ENCODE measurements at places on chromosomes 16 and 17.
A peak's percentile ranks its signal among the peaks of the same experiment; 100 is the strongest.

- DNase-seq, result no peak
Observed at GRCh38 chr17:79948945-79949655, 86.6 kb downstream of the TBC1D16 start.

- DNase-seq, result peak; percentile 23
Observed at GRCh38 chr17:20955427-20956323, 87.1 kb downstream of the USP22 start.

- DNase-seq, result no peak
Observed at GRCh38 chr16:70793851-70794502, 7.0 kb downstream of the VAC14 start.

- DNase-seq, result no peak
Observed at GRCh38 chr16:81896902-81897301, 114.4 kb downstream of the SDR42E1 start.

GRCh38 chr16:16008666-16009065, 59.2 kb downstream of the ABCC1 start:
- no peak for DNase-seq

- peak; percentile 36 for DNase-seq
Observed at GRCh38 chr17:67546578-67547527, 169.8 kb downstream of the PITPNC1 start.

DNA sequence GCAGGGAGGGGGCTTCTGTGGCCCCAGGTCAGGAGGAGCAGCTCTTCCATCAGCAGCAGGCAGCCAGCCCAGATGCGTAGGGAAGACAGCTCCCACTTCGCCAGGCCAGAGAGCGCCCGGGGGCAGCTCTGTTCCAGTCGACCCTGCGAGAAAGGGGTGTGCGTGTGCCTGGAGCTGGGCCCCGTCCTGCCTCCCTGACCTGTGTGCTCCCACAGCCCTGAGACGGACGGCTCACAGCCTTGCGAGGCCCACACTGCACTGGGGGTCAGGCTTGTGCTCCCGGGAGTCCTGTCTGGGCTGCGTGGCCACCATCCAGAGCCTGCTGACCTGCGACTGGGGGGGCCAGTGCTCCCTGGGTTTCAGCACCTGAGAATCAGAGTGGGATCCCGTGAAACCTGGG, 469 bp upstream of the MSLN start:
- DNase-seq, result no peak

DNA sequence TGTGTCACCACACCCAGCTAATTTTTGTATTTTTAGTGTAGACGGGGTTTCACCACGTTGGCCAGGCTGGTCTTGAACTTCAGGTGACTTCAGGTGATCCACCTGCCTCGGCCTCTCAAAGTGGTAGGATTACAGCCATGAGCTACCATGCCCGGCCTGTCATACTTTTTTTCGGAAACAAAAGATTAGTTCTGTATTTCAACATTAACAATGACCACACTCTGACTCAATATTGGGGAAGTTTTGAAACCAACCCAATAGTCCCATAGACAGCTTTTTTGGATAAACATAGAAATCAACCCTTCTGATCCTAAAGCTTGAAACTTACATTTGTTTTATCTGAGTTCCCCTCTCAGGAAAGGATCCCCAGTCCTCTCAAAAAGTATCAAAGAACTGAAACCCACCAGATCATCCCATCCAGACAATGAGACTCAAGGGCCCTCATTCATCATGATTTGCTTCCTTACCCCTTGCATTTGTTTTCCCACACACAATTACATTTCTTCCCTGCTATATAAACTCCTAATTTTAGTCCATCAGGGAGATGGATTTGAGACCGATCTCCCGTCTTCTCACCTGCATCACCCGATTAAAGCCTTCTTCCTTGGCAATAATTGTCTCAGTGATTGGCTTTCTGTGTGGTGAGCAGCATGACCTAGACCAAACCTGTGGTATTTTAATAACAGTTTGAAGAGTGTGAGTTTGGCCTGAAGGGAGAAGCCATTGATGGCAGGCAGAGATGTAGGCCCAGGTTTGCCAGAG, 7.2 kb upstream of the AGRP start:
- no peak for DNase-seq

GRCh38 chr16:51540259-51540658, 389.2 kb upstream of the SALL1 start:
- DNase-seq, result peak; percentile 55

- no peak for DNase-seq
Observed at GRCh38 chr16:80294172-80294571, 246.6 kb upstream of the DYNLRB2 start.

- DNase-seq, result no peak
Observed at GRCh38 chr17:43482103-43483012, 1.4 kb upstream of the DHX8 start.

- peak; percentile 56 for DNase-seq
Observed at GRCh38 chr17:6786618-6787017, 10.6 kb downstream of the FBXO39 start.

DNA sequence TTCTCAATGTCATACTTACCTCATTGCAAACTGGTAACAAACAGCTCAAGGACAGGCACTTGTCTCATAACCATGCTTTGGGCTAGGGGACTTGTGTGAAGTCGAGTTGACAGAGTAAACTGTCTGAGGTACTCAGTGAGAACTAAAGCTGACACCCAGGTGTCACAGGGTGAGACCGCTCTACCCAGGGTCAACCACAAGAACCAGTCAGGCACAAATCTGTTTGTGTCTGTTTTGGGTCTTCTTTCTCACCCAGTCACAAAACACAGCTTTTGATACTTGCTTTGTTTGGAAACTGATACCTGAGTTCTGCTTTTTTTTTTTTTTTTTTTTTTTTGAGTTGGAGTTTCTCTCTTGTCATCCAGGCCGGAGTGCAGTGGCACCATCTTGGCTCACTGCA, 161.1 kb downstream of the STX8 start:
- no peak for DNase-seq

GRCh38 chr16:83206426-83206825, 579.7 kb downstream of the CDH13 start:
- no peak for DNase-seq

GRCh38 chr17:38898812-38899348, 26.5 kb upstream of the LASP1NB start:
- DNase-seq, result peak; percentile 76

DNA sequence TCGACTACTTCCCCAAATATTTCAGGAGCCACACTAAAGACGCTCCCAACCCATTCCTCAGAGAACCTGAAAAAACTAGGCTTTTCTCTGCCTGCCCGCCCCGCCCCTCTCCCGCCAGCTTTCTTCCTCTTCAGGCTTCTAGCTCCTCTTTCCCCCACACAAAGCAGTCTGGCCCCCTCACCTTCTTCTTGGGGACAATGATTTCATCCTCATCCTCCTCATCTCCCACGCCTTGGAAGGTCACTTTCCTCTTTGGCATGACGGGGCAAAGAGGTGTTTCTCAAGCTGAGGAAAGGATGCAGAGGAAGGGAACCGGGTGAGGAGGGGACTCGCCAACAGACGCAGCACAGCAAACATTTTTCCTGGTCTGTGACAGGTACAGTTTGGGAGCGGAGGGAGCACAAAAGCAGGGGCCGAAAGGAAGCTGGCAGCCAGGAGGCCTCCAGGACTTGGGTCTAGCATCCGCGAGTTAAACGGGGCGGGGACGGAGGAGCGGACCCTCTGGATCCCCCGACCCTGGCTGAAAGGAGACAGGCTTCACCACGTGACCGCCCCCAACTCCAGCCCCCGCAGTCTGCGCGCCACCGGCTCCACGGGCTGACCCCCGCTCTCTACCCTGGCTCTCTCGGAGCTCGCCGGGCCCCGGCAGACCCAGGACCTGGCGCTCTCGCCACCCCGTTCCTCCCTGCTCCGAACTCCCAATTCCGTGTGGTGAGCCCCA, 525 bp downstream of the CD2BP2 start:
- DNase-seq, result peak; percentile 16

DNA sequence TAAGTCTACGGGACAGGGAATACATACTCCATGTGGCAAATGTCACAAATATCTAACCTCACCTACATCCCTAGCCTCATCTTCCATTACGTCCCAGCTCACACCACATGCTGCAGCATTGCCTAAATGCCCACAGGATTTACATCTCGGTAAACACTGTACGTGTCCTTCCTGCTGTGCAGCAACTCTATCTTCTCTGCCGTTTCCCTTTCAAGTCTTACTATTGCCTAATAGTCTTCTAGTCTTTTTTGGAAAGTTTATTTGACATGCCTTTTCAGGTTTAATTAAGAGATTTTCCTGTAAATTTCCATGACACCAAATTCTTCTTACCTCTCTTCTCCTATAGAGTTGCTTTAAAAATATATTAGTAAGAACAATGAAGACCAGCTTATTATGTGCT, 120.5 kb downstream of the HS3ST4 start:
- no peak for DNase-seq

GRCh38 chr17:49776551-49777300, 11.8 kb upstream of the KAT7 start:
- no peak for DNase-seq

DNA sequence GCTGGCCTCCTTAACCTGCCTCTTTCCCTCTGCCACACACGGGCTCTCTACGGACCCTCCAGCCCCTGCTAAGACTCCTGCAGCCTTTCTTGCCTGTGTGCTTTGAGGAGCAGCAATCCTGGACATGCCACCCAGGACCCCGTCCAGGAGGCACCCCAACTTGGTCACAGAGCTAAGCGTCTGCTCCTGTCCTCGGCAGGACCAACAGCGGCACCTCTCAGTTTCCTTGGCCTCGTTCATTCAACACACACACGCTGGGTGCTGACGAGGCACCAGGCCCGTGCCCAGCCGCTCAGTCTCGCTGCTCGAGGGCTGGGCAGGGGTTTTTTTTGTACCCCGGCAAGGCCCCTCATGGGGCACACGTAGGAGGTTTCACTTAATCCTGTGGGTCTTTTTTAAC, 15.2 kb downstream of the RPH3AL start:
- no peak for DNase-seq

GRCh38 chr16:88062341-88063210, 111.3 kb downstream of the BANP start:
- peak; percentile 79 for DNase-seq

GRCh38 chr17:67992548-67993152, 3.6 kb downstream of the C17orf58 start:
- DNase-seq, result no peak

- peak; percentile 44 for DNase-seq
Observed at GRCh38 chr17:28478712-28479615, 5.5 kb downstream of the SLC13A2 start.

- no peak for DNase-seq
Observed at GRCh38 chr16:35221482-35222185, 1762.2 kb downstream of the TP53TG3F start.

GRCh38 chr17:60910415-60910814, 232.8 kb downstream of the BCAS3 start:
- peak; percentile 3 for DNase-seq

GRCh38 chr17:65290056-65290455, 152.9 kb downstream of the RGS9 start:
- no peak for DNase-seq

- peak; percentile 63 for DNase-seq
Observed at GRCh38 chr17:10844621-10845387, 6.9 kb upstream of the PIRT start.

GRCh38 chr17:70072546-70073309, 2.3 kb upstream of the KCNJ16 start:
- peak; percentile 43 for DNase-seq

DNA sequence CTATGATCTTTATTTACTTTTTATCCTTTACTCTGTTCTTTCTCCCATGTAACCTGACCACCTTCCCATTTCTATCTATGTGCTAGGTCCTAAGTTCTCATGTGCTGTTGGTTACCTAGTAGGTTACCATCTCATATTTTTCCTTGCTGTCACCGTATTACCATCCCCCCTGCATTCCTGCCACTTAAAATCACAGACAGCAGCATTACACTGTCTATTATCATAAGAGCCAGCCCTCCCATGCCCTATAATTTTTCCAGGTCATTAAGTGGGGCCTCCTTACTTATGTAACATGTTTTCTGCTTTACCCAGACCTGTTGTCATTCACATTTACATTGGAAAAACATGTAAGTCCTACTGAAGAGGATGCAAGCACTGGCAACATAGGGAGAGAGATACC, 202.9 kb downstream of the HS3ST3A1 start:
- DNase-seq, result no peak

DNA sequence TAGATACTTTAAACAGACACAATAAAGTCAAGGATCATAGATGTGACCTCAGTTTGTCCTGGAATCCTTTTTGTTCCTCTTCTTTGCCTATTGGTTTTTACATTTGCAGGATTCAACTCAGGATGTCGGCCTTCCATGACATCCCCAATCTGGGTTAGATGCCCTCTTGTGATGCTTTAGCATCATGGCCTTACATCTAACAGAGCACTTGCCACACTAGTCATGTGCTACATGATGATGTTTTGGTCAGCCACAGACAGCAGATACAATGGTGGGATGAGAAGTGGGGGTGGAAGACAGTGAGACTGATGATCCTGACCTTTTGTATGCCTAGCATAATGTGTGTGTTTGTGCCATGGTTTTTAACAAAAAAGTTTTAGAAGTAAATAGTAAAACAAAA, 1.8 kb upstream of the SYNRG start:
- DNase-seq, result no peak

GRCh38 chr17:15513058-15513791, 45.8 kb upstream of the CDRT4 start:
- DNase-seq, result no peak

- peak; percentile 86 for DNase-seq
Observed at GRCh38 chr16:80174416-80174815, 366.4 kb upstream of the DYNLRB2 start.

GRCh38 chr17:62188713-62189112, 123.6 kb upstream of the MED13 start:
- DNase-seq, result peak; percentile 79

GRCh38 chr16:29825145-29826044, 5.1 kb downstream of the MVP start:
- DNase-seq, result peak; percentile 89

GRCh38 chr16:6616746-6617145, 715.9 kb upstream of the RBFOX1 start:
- no peak for DNase-seq

DNA sequence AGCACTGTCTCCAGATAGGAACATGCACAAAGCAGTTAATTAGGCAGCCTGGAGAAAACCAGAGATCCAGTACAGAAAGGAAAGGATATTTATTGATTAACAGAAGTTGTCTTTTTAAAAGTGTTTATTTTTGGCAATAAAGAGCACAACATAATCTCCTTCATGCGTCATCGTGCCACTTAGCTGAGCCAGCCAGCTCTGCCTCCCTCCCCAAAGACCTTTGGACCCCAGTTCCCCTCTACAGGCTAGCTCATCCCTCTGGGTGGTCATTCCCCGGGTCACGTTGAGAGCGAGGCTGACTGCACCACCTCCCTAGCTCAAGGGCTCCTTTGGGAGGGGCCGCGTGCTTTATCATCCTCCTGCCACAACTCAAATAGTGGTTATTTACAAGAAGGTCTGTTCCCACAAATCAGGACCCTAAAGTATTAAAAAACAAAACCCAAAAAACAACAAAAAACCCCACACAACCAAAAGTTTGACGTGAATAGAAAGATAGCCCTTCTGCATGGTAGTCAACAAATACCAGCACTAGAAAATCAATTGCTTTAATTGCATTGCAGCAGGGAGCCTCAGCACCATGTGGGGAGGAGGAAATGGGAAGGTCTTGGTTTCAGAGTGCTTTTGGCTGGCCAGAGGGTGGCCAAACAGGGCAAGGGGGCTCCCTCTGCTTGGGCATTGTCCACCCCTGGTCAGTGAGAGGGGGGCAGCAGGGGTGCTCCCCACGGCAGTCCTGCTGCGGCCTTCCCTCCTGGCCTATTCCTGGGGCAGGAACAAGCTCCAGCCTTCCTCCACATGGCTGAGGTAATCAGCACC, 9.6 kb downstream of the POLR2C start:
- peak; percentile 60 for DNase-seq

Data from kidney tubule cell (primary cell).